ENCODE measurements at places on chromosomes 16 and 17.
A peak's percentile ranks its signal among the peaks of the same experiment; 100 is the strongest.

- peak; percentile 59 for DNase-seq
Measured at GRCh38 chr17:44220213-44221083, 973 bp upstream of the UBTF start.

- no peak for DNase-seq
Measured at GRCh38 chr16:2529961-2530628, 1.1 kb downstream of the CEMP1 start.

GRCh38 chr16:84544031-84544773 is 39.7 kb upstream of the MEAK7 start:
- DNase-seq: no peak

GRCh38 chr16:68662035-68662434 is 16.9 kb downstream of the CDH3 start:
- DNase-seq: no peak

GRCh38 chr16:11946433-11946832 is 4.6 kb upstream of the NPIPB2 start:
- DNase-seq: no peak

DNA sequence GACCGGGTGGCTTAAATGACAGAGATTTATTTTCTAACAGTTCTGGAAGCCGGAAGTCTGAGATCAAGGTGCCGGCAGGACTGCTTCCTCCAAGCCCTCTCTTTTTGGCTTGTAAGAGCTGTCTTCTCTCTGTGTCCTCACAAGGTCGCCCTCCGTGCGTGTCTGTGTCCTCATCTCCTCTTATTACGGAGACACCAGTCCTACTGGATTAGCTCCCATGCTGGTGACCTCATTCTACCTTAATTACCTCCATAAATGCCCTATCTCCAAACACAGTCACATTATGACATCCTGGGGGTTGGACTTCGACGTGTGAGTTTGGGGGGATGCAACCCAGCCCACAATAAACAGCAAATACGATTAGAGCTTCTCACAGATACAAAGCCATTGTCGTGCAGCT is 161.5 kb downstream of the FOXL1 start:
- DNase-seq: no peak

GRCh38 chr17:47189732-47190237 is 690 bp upstream of the CDC27 start:
- DNase-seq: no peak

- no peak for DNase-seq
Measured at GRCh38 chr17:43722870-43723665, 35.5 kb downstream of the SOST start.

DNA sequence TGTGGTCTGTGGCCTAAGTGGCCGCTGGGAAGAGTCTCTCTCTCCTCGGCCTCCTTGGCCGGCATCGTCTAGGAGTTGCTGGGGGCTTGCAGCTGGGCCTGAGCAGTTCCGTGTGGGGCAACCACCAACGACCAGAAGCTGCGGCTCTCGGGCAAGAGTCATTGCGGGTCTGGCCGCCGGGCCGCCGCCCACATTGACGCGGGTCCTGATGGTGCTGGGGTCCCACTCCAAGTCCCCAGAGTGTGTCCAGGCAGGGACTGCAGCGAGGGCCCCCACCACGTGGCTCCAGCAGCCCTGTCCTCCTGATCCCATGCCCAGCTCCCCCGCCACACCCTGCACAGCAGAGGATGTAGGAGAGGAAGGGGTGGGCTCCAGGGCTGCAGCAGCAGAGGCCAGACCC is 30.9 kb downstream of the UNKL start:
- no peak for DNase-seq

GRCh38 chr16:47504599-47504998 is 43.5 kb downstream of the PHKB start:
- DNase-seq: no peak

DNA sequence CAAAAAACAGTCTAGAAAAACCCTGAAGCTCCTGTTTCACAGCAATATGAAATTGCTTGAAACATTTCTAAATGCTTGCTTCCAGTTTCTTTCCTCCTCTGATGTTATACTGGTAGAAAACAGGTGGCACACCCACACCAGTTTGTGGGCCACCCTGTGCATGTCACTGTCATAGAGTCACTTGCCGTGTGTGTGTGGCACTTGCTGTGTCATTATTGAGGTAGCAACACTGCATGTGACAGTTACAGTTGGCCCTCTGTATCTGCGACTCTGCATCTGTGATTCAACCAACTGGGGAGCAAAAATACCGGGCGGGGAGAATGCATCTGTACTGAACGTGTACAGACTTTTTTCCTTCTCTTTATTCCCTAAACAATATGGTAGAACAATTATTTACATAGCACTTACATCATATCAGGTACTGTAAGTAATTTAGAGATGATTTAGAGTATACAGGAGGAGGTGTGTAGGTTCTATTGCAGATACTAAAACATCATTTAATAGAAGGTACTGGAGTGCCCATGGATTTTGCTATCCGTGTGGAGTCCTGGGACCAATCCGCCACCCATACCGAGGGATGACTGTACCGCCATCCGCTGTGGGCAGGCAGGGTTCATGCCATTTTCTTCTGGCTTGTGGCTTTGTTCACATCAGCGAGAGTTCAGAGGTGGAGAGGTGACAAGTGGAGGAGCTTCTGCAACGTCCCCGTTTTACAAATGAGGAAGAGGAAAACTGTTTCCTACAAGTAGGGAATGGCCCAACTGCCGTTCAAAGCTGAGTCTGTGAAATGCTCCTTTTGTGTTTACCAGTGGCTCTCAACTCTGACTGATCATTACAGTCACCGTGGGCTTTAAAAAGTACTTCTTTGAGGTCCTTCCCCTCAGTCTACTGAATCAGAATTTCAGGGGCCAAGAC is 373.7 kb downstream of the SNX29 start:
- DNase-seq: no peak

DNA sequence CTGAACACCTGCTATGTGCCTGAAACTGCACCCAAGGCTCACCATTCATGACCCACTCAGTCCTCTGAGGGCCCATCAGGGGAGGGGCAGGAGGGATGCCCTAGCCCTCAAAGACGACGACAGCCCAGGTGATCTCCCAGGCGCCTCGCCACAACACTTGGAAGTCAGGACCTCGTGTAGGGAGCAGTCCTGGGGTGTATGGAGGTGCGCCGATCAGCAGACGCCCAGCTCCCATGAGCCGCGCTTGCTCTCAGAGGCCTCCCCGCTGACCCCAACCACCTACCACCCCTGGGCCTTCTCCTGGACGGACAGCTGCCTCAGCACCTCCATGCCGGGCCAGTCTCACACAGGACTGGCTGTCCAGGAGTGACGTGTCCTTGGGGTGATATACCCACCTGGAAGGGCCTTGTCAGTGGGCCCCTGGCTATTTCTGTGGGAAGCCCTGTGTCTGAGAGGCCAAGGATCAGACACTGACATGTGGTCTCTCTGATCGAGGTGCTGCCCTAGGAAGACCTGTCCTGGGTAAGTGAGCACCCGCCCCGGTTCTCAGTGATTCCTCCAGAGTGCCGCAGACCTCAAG is 26.7 kb downstream of the KDM8 start:
- no peak for DNase-seq

DNA sequence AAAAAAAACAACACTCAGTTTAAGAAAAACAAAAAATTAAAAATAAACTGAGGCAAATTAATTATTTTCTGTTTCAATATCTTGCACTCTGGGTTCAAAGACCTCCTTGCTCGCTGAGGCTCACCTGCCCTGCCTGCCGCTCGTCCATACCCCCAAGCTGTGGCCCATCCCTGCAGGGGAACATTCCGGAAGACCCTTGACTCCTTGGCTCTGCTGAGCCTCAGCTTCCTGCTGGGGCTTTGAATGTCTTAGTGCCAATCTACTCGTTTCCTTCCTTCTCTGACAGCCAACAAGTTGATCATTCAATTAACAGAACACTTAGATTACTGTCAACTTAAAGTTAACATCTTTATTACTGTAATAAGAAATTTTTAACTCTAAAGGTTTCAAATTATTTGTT is 24.3 kb downstream of the G6PC1 start:
- no peak for DNase-seq

DNA sequence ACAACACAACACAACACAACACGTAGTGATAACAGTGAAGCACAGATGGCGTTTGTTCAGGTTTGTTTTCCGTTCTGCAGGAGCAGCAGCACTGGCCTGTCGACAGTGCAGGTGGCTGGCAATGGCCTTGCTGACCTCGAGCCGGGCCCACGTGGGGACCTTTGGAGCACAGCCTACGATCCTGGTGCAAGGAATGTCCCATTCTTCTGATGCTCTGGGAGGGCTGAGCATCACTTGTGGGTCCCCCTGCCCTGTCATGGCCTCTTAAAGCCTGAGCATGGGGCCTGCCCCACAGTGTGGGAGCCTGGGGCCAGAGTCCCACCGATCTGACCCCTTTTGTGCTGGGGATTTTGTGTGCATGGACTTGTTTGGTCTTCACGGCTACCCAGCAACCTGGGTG is 6.8 kb downstream of the MAP2K3 start:
- DNase-seq: no peak

DNA sequence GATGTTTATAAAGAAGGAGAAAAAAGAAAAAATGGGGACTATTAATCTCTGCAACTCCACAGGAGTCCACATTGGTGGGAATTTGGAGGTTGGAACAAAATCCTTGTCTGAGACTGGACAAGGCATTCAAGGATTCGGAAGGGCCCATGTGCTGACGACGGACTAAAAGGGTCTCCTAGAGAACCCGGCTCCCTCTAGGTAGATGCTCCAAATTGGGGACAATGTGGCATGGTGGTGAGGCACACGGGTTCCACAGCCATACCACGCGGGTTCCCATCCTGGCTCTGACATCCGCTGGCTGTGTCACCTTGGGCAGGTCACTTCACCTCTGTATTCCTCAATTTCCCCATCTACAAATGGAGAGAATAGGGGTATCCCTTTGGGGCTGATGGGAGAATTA is 227.4 kb downstream of the C16orf78 start:
- DNase-seq: no peak

- DNase-seq: no peak
Measured at GRCh38 chr16:87314990-87315420, 2.2 kb downstream of the C16orf95 start.

DNA sequence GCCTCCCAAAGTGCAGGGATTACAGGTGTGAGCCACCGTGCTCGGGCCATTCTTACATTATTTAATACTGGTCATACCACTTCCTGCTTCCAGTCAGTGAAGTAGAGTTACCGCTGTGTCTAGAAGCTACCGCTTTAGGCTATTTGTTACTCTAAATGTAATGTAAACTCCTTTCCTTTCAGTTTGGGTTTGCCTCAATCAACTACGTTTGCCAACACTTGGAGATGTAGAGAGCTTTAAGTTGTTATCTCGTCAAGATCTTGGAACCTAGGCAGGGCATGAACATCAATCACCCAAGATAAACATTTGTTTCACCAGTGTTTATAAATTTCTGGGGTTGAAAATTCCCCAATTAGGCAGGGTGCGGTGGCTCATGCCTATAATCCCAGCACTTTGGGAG is 275.9 kb downstream of the STX8 start:
- DNase-seq: no peak

DNA sequence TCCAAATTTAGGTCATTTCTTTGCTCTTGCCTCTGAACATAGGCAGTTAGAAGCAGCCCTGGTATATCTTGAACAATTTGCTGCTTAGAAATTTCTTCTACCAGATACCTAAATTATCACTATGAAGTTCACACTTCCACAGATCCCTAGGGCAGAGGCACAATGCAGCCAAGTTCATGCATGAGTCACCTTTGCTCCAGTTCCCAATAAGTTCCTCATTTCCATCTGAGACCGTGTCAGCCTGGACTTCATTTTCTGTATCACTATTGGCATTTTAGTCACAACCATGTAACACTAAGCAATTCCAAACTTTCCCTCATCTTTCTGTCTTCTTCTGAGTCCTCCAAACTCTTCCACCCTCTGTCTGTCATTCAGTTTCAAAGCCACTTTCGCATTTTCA is 45.0 kb downstream of the KCNJ16 start:
- DNase-seq: no peak

GRCh38 chr17:50421308-50422051 is 4.5 kb upstream of the ACSF2 start:
- peak; percentile 42 for DNase-seq

DNA sequence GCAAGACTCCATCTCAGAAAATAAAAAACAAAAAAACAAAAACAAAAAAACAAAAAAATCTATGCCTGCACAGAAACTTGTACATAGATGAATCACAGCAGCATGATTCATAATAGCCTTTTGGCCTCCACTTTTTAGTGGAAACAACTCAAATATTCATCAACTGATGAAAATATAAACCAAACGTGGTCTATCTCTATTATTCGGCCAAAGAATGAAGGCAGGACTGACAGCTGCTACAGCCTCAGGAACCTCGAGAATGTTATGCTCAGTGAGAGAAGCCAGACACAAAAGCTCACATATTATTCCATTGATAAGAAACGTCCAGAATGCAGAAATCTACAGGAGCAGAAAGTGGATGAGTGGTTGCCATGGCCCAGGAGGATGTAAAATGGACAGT is 19.8 kb downstream of the PPL start:
- DNase-seq: no peak

DNA sequence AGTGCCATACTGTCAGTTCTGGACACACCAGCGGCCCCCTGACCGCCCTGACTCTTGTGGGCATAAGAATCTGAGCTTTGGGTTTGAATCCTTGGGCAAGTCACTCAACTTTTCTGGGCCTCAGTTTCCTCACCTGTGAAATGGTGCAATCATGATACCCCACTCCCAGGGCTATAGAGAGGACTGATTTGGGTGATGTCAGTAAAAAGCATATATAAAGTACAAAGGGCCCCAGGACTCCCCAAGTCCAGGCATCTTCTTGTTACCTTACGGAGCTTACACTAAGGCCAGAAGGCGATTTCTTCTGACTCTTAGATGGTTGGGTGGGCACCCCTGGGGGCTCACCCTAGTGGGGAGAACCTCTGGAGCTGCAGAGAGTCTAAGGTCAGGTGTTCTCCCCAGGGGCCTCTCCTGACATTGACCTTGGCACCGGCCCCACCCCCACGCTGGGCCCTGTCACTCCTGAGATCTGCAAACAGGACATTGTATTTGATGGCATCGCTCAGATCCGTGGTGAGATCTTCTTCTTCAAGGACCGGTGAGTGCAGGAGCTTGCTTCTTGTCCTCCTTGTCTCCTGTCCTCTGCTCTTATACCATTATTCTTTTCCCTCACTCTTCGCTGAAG is 13.9 kb downstream of the MMP2 start:
- no peak for DNase-seq

DNA sequence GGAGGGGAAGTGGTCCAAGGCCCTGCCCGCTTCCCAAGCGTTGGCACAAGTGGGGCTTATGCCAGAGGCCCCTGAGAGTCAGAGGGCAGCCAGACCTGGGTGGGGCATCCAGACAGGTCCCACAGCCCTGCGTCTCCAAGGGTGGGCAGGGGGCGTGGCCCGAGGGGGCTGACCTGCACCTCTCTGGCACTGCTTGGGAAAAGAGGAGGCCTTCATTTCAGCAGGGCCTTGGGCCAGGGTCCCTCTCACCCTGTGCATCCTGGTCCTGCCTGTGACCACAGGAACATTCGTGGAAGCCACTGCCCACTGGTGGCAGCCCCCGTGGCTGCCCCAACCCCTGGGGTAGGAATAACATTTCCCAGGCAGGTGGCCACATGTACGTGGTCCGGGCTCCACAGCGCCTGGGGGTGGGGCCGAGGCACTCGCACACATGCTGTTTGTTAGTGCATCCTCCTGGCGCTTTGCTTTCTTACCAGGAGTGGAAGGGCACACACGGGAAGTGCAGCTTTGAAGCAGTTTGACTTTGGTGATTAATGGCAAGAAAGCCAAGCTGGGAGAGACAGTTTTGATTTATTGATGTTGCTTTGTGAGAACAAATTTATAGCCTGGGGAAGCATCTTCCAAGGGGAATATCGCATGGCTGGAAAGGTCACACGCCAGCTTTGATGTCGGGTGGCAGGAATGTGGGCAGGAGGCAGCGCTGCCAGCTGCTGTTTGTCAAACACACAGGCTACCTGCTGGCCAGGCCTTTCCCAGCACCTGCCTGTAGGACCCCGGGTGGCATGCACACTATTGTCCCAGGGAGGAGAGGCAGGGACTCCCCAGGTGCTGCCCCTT is 4.3 kb downstream of the CENPX start:
- DNase-seq: no peak
